ENCODE measurements at places on chromosomes 5 and 9. TPM values are rescaled to one million over a fixed set of nuclear protein-coding genes. Genes with fewer than 3 reads are reported as not detected.
A peak's percentile ranks its signal among the peaks of the same experiment; 100 is the strongest.

DNA sequence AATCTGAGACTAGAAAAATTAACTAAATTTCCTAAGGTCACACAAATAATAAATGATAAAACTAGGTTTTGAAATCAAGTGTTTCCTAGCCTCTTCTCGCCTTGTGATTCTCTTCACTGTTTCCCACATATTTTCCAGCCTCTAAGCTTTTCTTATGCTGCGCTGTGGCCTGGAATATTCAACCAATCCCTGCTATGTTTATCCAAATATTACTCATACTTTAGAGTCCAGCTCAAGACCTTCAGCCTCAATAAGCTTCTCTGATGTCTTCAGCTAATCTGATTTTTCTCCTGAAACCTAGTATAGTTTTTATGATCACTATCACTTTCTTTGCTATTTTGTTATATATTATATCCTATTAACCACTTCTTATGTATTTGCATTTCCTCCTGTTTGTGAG is 303.1 kb upstream of the CDH6 start:
- H3K4me3 ChIP-seq = no peak overlapping the region
- no peak overlapping the region for H3K27ac ChIP-seq
- H3K4me1 ChIP-seq = no peaks in the 10 kb centered on the region
- DNase-seq = no peak
- H3K27me3 ChIP-seq = no peaks in the 10 kb centered on the region

GRCh38 chr5:172493906-172494305 is 39.6 kb upstream of the SH3PXD2B start:
- no peaks in the 10 kb centered on the region for H3K36me3 ChIP-seq
- DNase-seq = no peak
- no peaks in the 10 kb centered on the region for H3K4me1 ChIP-seq

GRCh38 chr5:16774806-16775205 is 158.0 kb upstream of the RETREG1 start:
- peaks cover 3% of the 10 kb centered on the region for H3K36me3 ChIP-seq
- no peak for DNase-seq
- peaks cover 2% of the 10 kb centered on the region for H3K4me1 ChIP-seq

The IARS1 gene
- total RNA-seq = 538 TPM

The SCGB3A2 gene
- not detected for total RNA-seq

- H3K4me1 ChIP-seq = peaks cover 8% of the 10 kb centered on the region
- no peak overlapping the region for H3K4me3 ChIP-seq
- peak; percentile 12 for DNase-seq
- H3K27ac ChIP-seq = peak overlapping the region; percentile 46
Observed at GRCh38 chr9:111839387-111839786, 44.6 kb upstream of the SHOC1 start.

GRCh38 chr9:5628530-5629311 is at the start of gene RIC1:
TSS of gene RIC1 (plus strand) at chr9:5629107. CDS start at chr9:5629310, 203 bp downstream.
- H3K36me3 ChIP-seq = no peaks in the 10 kb centered on the region
- peaks cover 5% of the 10 kb centered on the region for H3K4me1 ChIP-seq
- no peaks in the 10 kb centered on the region for H3K27me3 ChIP-seq
- DNase-seq = peak; percentile 91

DNA sequence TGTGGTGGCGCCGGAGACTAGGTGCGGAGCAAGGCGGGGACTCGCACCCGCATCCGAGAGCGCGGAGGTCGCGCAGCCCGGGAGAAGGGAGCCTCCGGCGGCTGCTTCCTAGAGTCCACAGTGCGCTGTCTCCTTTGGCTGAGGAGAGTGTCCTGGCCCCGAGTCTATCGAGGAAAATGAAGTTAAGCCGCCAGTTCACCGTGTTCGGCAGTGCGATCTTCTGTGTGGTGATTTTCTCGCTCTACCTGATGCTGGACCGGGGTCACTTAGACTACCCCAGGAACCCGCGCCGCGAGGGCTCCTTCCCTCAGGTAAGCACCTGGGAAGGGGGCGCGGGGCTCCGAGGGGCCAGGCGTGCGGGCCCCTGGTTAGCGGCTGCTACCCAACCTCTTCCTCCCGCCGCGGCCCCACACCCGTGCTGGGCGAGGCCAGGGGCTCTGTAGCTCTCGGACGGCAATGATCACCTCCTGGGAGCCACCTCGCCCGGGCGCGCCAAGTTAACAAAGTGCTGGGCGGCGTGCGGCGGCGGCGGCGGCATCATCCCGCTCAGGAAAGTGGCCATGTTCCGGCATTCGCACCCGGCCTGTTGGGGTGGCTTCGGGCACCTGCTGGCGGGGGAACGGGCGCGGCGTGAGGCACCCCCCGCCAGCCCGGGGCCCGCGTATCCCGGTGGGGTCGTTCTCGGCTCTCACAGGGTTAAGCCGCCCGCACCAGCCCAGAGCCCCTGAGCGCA is 681 bp downstream of the MAN2A1 start:
- H3K4me3 ChIP-seq = peak overlapping the region; percentile 88
- no peaks in the 10 kb centered on the region for H3K36me3 ChIP-seq
- H3K27ac ChIP-seq = peak overlapping the region; percentile 91
- H3K4me1 ChIP-seq = peaks cover 8% of the 10 kb centered on the region
- no peaks in the 10 kb centered on the region for H3K27me3 ChIP-seq

The UBE2QL1 gene
- total RNA-seq = not detected

- no peak overlapping the region for H3K27ac ChIP-seq
- no peaks in the 10 kb centered on the region for H3K27me3 ChIP-seq
- no peaks in the 10 kb centered on the region for H3K4me1 ChIP-seq
- H3K36me3 ChIP-seq = no peaks in the 10 kb centered on the region
- no peak overlapping the region for H3K4me3 ChIP-seq
- DNase-seq = peak; percentile 19
Observed at GRCh38 chr5:34022121-34022705, 14.4 kb upstream of the AMACR start.

The WDR31 gene
- total RNA-seq = 4.0 TPM

The ANKRD34B gene
- not detected for total RNA-seq

DNA sequence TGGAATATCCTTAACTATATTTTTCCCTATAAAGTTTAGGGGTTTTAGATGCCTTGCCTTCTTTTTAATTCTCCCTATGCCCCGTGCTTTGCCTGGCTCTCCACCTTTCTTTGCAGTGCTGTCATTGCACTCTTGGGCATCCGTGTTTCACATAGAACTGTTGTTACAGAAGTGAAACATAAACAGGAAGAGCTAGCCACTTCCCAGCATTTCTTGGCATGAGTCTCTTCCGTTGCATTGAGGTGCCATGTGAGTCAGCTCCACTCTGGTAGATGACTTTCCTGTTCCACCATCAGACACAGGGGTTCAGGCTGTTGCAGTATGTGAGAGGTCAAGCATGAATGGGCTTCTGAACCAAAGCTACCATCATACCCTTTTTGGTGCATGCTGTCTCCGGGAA is 73.4 kb downstream of the ANGPTL2 start:
- H3K27me3 ChIP-seq = no peaks in the 10 kb centered on the region
- H3K27ac ChIP-seq = peak overlapping the region; percentile 69
- peaks cover 8% of the 10 kb centered on the region for H3K4me1 ChIP-seq
- H3K36me3 ChIP-seq = no peaks in the 10 kb centered on the region
- no peak overlapping the region for H3K4me3 ChIP-seq
- peak; percentile 90 for DNase-seq

The RFX3 gene
- 2.8 TPM for total RNA-seq

GRCh38 chr5:67058998-67059743 is 137.4 kb downstream of the CD180 start:
- DNase-seq = no peak
- H3K27ac ChIP-seq = peak overlapping the region; percentile 5
- no peak overlapping the region for H3K4me3 ChIP-seq
- no peaks in the 10 kb centered on the region for H3K4me1 ChIP-seq
- no peaks in the 10 kb centered on the region for H3K27me3 ChIP-seq

The FRRS1L gene
- total RNA-seq = 0.26 TPM

The ENTREP1 gene
- under 0.01 TPM for total RNA-seq

The RMRP gene
- 162,287 TPM for total RNA-seq

The SV2C gene
- not detected for total RNA-seq
